ENCODE measurements at places on chromosomes 5 and 9.

DNA sequence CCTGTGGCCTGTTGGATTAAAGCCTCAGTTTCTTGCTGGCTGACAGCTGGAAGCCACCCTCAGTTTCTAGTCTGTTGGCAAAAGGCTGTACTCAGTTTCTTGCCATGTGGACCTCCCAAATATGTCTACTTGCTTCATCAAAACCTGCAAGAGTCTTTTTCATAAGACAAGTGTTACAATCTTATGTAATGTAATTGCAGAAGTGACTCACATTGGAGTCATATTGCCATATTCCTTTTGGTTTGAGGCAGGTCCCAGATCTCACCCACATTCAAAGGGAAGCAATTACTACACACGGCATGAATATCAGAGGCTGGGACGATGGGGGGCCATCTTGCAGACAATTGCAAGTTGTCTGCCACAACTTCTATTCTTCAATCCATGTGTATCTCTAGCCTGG lies 286.7 kb upstream of the IL12B start:
- DNase-seq, result peak; percentile 21

DNA sequence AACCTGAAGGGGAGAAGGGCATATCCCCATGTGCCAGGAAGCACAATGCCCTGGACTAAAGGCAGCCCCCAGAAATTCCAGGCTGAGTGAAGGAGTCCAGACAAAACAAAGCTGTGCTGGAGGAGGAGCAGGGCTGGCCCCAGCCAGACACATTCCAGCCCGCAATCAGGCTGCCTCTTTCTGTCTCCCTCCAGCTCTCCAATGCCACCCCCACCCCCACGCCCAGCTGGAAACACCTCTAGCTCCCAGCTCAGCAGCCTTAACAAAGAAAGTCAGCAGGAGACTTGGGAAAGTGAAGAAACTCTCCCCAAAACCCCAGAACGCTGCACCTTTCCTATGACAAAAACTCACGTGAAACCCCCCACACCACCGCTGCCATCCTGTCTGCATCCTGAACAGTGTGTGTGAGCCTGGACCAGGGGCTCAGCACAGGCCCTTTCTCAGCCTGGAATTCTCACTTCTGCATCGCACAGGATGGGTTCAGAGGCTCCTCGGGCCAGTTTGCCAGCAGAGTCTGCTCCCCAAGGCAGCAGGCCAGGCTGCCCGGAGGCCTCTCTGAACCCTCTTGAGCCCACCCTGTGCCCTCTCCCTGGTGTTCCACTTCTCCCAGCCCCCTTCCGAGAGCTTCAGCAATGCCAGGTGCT lies 96.2 kb upstream of the ICE1 start:
- DNase-seq, result no peak

DNA sequence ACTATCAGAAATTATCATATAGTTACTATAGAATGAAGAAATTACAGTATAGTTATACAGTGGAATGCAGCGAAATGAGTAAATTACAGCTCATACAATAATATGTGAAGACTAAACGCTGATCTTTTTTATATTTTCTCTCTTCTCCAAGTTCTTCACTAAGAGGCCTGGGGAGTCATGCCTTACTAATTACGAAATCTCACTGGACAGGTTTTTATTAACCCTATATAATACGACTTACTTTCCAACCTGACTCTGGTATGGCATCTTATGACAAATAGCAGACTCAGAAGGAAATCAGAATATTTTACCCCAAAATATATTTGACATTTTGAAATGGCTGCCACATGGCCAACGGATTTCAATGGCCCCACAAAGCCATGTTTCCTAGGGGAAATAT lies 9.1 kb downstream of the CARNMT1 start:
- DNase-seq, result no peak

DNA sequence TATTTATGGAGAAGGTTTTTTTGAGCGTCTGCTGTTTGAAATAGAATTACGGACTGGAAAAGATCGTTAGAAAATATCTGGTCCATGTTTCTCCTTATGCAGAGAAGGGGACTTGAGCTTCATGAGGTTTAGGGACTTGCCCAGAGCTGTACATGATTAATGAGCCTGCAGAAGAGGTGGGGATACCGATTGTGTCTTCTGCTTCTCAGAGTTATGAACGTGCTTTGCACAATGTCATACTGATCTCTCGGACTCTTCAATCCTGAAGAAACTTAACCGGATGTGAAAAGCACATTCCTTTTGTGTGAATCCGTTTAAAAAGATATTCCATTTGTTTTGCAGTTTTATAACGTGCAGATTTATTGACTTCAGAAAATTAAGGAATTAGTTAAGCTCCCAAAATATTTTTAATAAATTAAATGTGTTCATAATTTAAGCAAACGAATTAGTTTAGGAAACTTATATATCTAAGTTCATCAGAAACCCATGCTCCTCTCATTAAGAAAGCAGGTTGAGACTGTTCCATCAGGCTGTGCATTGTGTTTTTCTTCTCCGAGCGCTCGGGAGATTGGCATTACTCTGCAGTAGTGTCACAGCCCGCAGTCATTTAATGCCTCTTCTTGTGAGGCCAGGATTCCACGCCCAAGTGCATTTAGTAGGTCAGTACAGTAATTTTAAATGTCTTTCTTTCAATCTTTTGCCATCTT lies 40.8 kb upstream of the MEF2C start:
- no peak for DNase-seq

GRCh38 chr9:97571664-97572063 lies 61.5 kb downstream of the TSTD2 start:
- DNase-seq, result no peak

DNA sequence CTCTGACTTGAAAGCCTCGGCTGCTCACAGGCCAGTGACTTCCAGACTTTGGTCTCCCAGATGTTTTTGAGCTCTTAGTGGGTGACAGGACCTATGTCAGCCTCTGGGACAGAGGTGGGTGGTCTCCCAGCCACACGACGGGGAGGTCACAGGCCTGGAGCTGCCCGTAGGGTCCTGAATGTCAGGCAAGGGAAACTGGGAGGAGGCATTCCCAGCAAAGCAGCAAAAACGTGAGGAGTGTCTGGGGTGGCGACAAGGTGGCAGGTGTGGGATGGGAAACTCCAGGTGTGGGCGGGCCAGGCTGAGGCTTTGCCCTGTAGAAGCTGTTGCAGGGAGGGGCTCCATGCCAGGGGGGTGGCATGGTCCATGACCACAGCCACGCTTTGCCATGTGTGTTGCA lies 110.5 kb downstream of the CACNA1B start:
- DNase-seq, result no peak

DNA sequence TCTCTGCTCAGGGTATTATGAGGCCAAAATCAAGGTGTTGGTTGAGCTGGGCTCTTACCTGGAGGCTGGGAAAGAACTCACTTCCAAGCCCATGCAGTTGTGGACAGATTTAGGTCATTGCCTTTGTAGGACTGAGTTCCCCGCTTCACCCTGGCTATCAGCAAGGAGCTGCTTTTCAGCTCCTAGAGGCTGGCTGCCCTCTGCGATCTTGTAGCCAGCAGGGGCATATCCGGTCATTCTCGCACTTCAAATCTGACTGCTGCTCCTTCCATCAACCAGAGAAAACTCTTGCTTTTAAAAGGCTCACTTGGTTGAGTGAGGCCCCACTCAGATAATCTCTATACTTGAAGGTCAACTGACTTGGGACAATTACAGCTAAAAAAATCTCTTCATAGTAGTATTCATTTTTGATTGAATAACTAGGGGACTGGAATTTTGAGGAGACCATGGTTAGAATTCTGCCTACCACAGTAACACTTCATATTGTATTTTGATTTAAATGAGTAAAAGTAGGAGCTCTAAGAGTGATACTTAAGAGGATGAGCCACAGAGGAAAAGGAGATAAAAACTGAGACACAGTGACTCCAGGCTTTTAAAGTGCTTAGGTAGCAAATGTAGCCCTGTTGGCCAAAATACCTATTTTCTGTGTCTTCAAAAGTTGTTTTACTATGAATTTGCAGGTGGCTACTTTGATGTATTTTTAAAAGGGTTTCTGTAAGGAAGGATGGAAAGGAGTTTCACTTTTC lies 137.4 kb downstream of the CD180 start:
- DNase-seq, result no peak

- no peak for DNase-seq
These were observed 47.9 kb upstream of the NCS1 start for GRCh38 chr9:130124085-130124860.

DNA sequence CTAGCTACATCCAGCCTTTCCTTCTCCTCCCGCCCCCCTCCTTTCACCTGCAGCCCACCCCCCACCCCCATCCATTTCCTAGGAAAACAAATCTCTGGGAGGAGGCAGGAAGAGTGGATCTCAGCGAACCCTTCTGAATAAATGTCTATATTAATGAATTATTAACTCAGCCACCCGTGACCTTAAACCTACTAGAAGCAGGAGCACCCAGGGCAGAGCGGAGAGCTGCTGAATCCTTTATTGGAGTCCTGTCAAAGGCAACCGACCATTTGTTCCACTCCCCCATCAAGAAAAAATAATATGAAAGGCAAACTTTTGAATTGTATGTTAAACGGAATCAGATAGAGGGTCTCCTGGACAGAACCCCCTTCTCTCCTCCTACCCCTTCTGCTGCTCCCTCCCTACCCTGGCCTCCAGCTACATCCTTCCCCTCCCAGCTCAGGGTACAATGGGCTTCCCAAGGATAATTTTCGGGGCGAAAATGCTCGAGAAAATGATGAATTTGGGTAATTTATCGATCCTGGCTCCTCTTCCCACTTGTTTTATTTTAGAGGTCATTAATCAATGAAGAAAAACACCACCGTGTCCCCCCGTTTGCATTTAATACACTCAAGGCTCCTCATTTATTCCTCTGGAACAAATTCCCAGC lies 3.3 kb upstream of the PRDM6 start:
- no peak for DNase-seq

DNA sequence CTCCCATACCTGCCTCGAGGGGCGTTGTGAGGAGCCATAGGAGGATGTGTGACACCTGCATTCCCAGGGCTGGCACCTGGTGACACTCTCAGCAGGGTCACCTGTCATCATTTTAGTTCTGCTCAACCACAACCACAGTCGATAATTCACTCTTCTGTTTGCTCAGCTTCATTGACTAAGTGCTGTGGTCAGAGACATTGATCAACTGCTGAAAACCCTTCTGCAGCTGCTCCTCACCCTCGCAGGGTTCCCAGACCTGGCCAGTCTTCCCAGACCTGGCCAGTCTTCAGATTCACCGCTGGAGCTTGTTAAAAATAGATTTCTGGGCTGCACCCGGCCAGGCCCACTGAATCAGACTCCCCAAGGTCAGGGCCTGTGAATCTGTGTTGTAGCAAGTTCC lies 92.8 kb downstream of the MVB12B start:
- DNase-seq, result no peak

GRCh38 chr9:125747765-125748445 lies 732 bp downstream of the PBX3 start:
- DNase-seq, result no peak

GRCh38 chr5:181187500-181188213 lies 17.3 kb downstream of the TRIM7 start:
- no peak for DNase-seq

- DNase-seq, result no peak
These were observed 536 bp upstream of the COMMD10 start for GRCh38 chr5:116084287-116084691.

- DNase-seq, result no peak
These were observed 54.8 kb upstream of the NKD2 start for GRCh38 chr5:953535-954449.

DNA sequence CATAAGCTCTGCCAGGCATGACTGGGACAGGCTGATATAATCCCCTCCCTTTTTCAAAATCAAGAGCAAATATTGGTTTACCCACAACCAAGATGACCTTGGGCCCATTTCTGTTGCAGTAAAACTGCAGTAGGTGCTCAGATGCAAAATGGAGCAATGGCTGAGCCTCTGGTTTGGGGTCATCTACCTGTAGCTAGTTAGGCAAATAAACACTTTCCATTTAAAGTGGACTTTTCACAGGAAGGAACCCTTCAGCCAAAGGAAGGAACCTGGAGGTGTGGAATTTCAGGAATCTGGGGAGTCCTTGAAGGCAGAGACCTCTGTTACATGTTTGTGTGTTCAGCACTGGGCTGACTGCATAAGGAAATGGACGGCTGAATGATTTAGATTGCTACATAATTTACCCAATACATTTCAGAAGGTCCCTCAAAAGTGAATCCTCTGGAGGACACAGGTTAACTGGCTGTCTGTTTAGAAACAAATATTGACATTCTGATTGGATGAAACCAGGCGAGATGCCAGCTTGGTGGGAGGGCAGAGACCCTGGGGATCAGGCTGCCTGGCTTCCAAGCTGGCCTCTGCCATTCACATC lies 170.1 kb upstream of the ZNF618 start:
- no peak for DNase-seq

GRCh38 chr5:109164001-109164400 lies 245.8 kb downstream of the PJA2 start:
- no peak for DNase-seq

- no peak for DNase-seq
These were observed at the start of gene ITGA2 for GRCh38 chr5:52989025-52989780. TSS of gene ITGA2 (plus strand) at chr5:52989352. CDS start at chr5:52989469, 117 bp downstream.

- no peak for DNase-seq
These were observed 731.8 kb downstream of the SEMA5A start for GRCh38 chr5:8814105-8814504.

DNA sequence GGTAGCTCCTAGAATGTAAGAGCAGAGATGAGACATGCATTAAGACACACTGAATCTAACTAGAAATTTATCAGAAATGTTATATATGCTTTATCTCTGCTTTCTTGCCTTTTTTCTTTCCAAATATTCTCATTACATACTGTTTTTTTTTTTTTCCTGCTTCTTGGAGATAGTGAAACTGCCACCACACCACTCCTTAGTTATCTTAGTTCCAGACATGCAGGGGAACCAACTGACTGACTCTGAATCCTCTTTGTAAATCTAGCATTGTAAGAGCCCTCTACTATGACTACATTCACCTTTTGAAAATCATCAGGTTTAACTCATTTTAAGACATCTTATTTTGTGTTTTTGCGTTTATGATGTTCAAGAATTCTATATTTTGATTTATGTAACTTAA lies 181.3 kb upstream of the ST8SIA4 start:
- DNase-seq, result no peak

GRCh38 chr9:20170122-20170521 lies 381.3 kb upstream of the SLC24A2 start:
- DNase-seq, result no peak

DNA sequence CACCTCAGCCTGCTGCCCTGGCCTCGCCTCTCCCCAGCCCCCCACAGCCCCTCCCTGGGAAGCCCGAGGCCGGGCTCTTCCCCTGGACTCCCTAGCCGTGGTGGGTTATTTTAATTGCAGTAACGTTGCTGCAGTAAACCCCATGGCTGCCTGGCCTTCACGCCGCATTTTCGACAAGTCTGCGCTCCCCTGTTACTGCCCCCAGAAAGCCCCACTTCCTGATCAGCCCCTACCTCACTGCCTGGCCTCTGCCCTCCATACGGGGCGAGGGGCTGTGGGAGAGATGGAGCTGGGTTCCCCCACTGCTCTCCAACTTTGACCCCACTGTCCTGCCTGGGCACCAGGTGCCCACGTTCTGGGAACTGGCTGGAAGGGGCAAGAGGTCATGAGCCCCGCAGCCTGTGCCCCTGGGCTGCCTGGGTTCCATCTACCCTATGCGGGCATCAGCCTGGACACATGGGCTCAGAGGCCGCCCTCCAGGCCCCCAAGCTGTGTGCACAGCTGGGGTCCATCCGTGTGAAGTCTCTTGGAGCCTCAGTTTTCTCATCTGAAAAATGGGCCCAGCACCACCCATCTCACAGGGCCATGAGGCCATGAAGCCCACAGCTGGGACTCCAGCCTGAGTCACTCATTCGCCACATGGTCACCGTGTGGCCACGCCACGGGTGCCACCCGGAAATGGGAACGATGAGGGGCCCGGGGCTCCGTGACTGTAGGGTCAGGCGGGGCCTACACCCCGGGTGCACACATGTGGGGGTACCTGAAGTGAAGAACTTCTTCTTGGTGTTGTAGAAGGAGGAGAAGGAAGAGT lies 11.5 kb downstream of the EGFL7 start:
- DNase-seq, result no peak
